Stimulated activated CD8-positive, alpha-beta memory T cell treated with anti-CD3 and anti-CD28 coated beads, Interleukin-7, amount 100 ng/mL, for 1 hour (primary cell): ENCODE measurements at places on chromosomes 5 and 9.

DNA sequence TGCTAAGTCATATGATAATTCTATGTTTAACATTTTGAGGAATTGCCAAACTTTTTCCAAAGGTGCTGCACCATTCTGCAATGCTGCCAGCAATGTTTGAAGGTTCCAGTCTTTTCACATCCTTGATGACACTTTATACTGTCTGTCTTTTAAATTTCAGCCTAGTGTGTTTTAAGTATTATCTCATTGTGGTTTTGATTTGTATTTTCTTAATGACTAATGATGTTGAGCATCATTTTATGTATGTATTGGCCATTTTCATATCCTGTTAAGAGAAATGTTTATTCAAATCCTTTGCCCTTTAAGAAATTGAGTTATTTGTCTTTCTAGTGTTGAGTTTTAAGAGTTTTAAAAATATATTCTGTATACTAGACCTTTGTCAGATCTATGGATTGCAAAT is 5.0 kb upstream of the TEX48 start:
- DNase-seq, result no peak

DNA sequence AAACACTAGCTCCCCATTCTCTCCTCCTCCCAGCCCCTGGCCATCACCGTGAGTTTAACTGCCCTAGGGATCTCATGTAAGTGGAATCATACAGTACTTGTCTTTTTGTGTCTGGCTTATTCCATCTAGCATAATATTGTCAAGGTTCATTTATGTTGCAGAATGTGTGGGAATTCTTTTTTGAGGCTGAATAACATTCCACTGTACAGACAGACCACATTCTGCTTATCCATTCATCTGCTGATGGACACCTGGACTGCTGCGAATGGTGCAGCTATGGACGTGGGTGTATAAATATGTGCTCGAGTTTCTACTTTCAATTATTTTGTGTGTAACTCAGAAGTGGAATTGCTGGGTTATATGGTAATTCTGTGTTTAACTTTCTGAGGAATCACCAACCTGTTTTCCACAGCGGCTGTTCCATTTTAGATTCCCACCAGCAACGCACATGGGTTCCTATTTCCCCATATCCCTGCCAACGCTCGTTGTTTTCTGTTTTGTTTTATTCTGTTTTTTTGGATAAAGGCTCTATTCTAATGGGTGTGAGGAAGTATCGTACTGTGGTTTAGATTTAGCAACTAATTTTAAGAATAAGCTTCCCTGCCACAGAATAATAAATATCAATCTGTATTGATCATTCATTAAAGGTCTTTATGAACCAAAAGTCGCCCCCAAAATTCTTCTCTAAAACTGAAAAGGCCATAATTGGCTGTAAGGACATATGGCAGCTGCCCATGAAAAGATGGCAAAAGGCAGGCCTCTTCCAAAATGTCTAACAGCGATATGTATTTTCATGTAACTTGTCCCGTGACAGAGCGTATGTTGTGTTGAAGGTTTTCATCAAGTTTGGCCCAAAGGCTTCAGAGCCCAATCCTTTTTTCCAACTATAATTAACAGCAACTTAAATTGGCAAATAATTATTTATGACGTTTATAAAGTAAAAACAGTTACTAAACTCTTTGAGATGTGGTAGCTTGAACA is 70.3 kb downstream of the DAP start:
- DNase-seq, result no peak

DNA sequence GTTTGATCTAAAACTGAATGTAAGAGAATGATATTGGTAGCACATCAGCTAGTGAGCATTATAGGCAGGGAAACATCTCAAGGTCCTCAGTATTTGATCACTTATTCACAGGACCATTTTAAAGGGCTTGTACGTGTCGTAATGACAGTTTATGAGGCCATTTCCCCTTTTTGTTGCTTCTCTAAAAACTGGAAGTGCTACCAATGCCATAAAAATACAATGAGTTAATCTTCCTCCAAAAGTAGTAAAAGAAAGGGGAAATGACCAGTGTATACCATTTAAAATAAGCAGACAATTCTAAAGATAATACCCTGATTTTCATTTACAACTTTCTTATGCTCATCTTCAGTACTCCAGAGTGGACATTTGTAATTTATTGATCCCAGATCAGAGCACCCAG is 285.8 kb upstream of the PCSK5 start:
- no peak for DNase-seq

GRCh38 chr5:142946547-142947426 is 176.6 kb downstream of the ARHGAP26 start:
- DNase-seq, result no peak
